ENCODE measurements at places on chromosomes 2 and 18.

GRCh38 chr2:239110595-239111048 is 262.7 kb downstream of the TWIST2 start:
- no peak for DNase-seq

- DNase-seq, result no peak
These were observed 36.7 kb downstream of the PRKD3 start for GRCh38 chr2:37287966-37288365.

GRCh38 chr2:240112914-240113690 is 23.0 kb downstream of the COPS9 start:
- DNase-seq, result no peak

DNA sequence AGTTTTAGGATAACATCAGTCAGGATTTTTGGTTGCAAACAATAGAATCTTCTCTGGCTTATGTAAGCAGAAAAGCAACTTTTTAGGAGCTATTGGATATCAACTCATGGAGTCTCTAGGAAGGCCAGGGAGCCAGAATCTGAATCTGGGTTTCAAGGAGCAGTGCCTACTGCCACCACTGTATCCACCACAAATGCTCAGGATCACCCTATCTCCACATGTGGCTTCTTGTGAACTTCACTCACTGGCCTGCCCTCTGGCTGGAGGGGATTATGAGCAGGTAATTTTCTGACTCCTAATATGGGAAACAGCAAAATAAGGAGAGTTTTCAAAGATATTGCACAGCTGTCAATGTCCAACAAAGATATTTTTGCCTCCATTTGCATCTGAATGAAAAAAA is 142.9 kb downstream of the PKP4 start:
- no peak for DNase-seq

DNA sequence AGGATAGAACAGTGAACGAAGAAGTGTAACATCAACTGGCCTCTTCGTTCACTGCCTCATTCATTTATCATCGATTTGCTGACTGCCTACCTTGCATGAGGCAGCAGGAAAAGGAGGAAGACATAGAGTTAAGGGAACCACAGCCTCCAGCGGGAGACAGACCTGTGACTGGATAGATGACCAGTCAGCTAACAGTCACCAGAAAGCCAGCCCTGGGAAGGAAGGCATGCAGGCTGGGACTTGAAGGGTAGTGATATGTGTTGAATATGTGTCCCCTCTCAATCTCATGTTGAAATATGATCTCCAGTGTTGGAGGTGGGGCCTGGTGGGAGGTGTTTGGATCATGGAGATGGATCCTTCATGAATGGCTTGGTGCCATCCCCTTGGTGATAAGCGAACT is 58.3 kb downstream of the CTIF start:
- DNase-seq, result no peak

GRCh38 chr2:130823886-130824491 is 12.7 kb upstream of the ARHGEF4 start:
- DNase-seq, result peak; percentile 25

DNA sequence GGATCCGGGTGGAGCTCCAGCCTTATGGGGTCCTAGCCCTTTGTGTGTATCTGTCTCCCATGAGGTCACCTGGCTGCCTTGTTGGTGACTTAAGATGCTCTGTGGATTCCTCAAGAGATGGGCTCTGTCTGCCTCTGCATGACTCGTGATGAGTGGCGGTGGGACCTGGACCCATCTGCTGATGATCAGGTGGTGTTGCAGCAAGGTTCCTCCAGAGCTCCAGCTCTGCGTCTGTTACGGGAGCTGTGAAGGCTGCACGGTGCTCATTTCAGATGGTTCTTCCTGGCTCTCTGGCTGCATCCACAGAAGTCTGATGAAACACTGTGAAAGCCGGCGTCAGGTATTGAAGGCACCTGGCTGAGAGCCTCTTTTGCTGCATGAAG is 2.4 kb downstream of the AGAP1 start:
- DNase-seq, result no peak

- no peak for DNase-seq
These were observed 243.6 kb upstream of the RBMS1 start for GRCh38 chr2:160737247-160737646.

GRCh38 chr18:6096730-6097129 is 201.4 kb upstream of the TMEM200C start:
- no peak for DNase-seq

GRCh38 chr2:65922030-65922429 is 489.6 kb upstream of the SPRED2 start:
- DNase-seq, result no peak

- DNase-seq, result no peak
These were observed 100.1 kb downstream of the CTNNA2 start for GRCh38 chr2:79612999-79613398.

GRCh38 chr2:165895974-165896373 is 57.6 kb downstream of the TTC21B start:
- DNase-seq, result no peak

- DNase-seq, result no peak
These were observed 337.1 kb downstream of the LRRTM4 start for GRCh38 chr2:77185052-77185451.

- no peak for DNase-seq
These were observed 223.5 kb downstream of the GPD2 start for GRCh38 chr2:156659694-156660093.

DNA sequence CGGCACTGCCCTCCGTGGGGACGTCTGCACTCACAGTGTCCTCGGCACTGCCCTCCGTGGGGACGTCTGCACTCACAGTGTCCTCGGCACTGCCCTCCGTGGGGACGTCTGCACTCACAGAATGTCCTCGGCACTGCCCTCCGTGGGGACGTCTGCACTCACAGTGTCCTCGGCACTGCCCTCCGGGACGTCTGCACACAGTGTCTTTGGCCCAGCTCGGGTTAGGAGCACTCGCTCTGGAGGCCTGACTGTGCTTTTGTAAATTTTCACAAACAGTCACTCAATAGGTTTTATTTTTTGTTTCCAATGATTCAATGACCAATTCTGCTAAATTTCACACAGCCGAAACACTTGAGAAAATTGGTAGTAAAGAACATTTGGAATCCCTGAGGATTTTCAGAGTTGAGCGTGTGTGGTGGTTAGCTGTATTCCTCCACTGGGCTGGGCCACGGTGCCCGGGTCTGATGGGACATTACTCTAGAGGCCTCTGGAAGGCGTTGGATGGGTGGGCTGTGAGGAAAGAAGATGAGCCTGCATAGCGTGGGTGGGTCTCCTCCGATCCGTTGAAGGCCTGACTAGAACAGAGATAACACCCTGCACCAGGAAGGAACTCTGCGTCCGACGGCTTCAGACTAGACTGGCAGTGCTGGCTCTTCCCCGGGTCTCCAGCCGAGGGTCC is 134.8 kb downstream of the RTP5 start:
- DNase-seq, result no peak

DNA sequence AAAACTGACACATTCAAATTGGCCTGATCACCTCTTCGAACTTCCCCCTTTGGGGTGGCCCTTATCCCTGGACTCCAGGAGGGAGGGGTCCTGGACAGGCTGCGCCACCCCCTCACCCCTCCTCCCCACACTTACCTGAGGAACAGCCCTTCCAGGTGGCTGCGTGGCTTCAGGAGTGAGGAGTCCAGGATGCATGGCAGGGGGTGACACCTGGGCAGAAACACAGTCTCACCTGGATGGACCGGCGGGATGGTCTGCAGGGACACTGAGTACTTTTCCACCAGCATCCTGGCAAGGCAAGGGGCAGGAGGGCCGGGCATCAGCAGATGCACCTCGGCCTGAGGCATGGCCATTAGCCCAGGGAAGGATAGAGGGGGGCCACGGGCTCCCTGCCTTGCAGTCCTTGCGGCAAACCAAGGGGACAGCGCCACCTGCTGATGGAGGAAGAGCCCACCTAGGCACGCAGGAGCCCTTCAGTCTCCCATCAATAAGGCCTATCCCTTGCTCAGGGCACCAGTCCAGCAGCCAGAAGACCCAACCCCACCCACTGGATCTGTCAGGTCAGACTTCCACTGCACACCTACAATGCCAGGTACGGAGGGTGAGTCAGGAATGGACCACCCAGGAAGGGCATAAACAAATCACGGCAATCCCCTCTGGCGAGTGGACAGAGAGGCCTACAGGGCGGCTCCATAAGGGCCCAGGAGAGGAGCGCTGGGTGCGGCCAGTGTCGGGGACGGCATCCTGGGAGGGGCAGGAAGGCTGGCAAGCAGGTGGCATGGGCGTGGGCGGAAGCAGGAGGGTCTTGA is 26.0 kb downstream of the FAM178B start:
- DNase-seq, result peak; percentile 60

DNA sequence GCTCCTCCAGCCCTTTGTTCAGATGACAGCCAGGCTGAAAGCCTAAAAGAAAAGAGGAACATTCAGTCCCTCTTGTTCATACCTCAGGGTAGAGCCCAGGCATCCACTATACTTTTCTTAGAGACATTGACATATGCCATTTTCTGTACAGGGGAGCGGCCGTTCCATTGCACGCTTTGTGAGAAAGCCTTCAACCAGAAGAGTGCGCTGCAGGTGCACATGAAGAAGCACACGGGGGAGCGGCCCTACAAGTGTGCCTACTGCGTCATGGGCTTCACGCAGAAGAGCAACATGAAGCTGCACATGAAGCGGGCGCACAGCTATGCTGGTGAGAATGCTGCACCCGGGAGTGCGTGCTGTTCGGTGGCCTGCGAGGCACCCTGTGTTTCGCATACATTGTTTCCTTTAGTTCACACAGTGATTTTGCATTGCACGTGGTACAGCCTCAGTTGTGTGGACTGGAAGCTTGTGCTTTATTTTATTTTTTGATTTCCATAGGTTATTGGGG is 138.2 kb downstream of the ZNF236 start:
- no peak for DNase-seq

- DNase-seq, result no peak
These were observed 678 bp upstream of the UBE2E3 start for GRCh38 chr2:180979749-180980105.

DNA sequence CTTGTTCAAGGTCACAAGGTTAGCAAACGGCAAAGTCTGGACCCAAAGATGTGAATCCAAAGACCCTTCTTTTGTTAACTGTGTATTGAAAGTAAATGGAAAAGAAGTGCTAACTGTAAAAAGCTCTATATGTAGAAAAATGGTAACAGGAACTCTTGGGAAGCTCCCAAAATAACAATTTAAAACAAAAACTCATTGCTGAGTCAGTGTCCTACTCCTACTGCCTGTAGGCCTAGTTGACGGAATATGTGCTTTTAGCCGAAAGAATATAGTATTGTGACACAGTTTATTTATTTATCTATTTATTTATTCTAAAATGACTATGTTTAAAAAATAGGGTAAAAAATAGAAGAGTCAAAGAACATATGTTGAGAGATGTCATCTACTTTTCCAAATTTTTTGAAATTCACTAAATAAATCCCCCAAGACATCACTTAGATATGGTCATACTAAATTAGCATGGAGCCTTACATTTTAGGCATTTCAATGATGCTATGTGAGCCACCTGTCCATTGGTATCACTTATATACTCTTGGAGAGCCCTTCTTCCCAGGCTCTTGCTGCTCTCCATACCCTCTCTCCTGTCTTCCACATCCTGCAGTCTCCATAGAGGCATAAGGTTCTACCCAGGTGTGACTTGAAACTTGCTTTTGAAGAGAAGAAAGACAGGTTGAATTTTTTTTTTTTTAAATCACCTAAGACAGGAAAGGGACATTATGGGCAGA is 13.7 kb downstream of the COL5A2 start:
- no peak for DNase-seq

- DNase-seq, result no peak
These were observed 340.3 kb downstream of the PLCL1 start for GRCh38 chr2:198144660-198145059.

- DNase-seq, result no peak
These were observed 195.7 kb upstream of the TMEFF2 start for GRCh38 chr2:192390401-192390800.

DNA sequence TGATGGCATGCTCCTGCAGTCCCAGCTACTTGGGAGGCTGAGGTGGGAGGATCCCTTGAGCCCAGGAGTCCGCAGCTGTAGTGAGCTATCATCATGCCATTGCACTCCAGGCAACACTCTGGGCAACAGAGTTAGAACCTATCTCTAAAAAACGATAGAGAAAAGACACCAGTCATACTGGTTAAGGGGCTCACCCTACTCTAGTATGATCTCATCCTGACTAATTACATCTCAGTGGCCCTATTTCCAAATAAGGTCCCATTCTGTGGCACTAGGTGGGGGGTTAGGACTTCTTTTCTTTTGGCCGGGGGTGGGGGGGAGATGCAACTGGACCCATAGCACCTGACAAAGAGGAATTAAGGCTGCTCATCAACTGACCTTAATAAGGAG is 163.2 kb upstream of the NCK2 start:
- DNase-seq, result no peak

GRCh38 chr2:20355131-20355530 is 4.5 kb upstream of the PUM2 start:
- DNase-seq, result no peak

DNA sequence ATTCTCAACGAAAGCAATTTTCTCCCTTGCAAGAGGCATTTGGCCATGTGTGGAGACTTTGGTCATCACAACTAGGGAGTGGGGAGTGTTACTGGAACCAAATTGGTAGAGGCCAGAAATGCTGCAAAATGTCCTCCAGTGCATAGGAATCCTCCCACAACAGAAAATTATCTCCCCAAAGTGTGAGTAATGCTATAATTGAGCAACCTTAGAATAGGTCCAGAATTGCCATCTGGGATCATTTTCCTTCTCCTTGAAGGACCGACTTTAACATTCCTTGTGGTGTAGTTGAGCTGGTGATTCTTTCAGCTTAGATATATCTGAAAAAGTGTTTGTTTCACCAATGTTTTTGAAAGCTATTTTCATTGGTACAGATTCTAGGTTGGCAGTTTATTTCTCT is 111.2 kb upstream of the SMIM21 start:
- no peak for DNase-seq

DNA sequence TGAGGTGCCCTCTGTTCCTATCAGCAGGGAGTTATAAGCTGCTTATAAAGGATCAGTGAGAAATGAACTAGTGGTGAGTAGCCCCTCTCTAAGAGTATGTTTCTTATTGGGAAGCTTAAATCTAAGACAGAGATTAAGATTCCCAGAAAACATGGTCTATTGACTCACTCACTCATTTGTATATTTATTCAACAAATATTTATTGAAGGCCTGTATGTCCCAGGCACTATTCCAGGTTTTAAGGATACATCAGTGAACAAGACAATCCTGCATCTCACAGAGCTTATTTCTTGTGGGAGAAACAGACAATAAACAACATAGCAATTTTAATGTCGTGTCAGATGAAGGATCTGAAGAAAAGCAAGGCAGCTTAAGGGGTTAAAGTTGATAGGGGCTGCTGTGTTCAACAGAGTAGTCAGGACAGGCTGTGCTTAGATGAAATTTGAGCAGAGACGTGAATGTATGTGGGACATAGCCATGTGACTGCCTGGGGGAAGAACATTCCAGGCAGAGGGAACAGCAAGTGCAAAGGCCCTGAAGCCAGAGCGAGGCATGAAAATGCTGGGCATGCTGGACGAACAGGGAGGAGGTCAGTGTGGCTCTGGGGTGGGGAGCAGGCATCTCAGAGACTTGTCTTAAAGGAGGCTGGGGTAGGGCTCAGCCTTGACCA is 14.8 kb upstream of the PSD4 start:
- DNase-seq, result no peak

DNA sequence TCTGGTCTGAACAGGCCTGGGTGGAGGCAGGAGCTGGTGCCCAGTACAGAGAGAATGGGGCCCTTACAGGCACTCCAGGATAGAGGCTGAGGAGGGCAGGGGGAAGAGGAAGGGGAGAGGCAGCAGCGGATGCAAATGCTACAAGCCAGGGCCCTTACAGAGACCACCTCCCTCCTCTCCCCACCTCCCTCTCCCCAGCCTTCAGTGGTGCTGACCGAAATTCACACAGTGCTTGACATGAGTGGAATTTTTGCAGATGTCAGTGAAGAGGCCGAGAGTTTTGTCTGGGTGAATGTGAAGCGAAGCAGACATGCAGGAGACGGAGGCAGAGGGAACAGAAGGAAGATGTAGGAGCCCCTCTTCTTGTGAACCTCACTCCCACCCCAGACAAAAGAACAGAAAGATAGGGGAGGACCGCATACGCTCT is 31.9 kb downstream of the CIB4 start:
- DNase-seq, result no peak
